ENCODE measurements at places on chromosomes 13 and 19.
A peak's percentile ranks its signal among the peaks of the same experiment; 100 is the strongest.

DNA sequence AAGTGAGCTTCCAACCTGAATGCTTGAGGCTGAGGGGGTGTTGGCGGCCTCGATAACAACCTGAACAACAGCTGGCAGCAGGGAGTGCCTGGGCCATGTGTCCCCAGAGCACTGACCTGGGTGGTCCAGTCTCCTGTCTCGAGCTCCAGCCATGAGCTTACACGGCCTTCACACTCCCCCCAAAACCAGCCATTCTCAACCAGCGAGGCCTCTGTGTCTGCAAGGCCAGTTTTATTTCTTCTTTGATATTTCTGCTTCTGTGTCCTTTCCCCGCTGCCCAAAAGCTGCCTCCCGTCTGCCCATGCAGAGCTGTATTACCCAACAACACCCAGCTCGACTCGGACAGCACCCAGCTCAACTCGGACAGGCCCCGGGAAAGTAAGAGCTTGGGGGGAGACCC lies 32.5 kb upstream of the TFDP1 start:
- no peak for DNase-seq

DNA sequence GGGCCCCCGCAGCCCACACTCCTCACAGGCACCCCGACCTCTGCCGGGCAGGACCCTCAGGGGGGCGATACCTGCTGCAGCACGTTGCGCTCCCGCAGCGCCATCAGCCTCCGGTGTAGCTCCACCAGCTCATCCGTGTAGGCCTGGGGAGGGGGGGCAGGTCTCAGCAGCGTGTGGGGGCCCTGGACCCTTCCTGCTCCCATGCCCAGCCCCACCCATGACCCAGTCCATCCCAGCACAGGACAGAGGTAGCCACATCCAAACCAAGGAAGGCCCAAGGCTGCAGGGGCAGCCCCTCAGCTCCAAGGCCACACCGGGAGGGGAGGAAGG lies 66.5 kb downstream of the MLLT1 start:
- DNase-seq, result no peak

DNA sequence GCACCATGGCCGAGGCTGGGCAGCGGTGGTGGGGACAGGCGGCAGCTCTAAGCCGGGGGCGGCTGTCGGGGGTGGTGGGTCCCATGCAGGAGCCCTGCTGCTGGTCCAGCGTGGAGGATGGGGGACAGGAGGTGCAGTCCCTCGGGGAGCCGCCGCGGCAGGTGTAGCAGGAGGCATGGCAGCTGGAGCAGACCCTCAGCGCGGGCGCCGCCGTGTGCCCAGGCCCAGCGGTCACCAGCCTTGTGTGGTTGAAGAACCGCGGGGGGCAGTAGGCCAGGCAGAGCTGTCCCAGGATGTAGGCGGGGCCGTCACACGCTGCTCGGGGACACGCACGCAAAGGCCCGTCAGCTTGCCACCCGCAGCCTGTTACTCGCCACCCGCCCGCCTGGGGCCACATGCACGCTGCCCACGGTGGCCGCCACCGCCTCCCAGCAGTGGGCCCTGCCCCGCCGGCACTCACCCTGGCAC lies 2.9 kb upstream of the C19orf25 start:
- DNase-seq, result no peak

GRCh38 chr13:98650396-98651107 lies 73.6 kb upstream of the STK24 start:
- DNase-seq, result no peak

DNA sequence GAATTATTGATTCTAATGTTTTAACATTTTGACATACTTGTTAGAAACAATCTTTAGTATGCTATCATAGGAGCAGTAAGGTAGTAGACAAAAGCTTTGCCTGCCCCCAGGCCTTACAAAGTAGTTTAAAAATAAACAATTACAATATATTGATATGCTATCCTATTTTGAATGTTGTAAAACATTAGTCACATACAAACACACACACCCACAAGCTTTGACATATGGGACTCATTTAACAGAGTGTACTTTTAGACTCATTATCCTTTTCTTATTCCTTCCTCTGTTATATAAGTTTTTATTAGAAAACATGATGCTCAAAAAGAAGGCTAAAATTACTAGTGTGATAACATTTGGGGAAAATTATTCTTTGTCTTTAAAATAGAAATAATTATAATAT lies 33.5 kb downstream of the UCHL3 start:
- no peak for DNase-seq

DNA sequence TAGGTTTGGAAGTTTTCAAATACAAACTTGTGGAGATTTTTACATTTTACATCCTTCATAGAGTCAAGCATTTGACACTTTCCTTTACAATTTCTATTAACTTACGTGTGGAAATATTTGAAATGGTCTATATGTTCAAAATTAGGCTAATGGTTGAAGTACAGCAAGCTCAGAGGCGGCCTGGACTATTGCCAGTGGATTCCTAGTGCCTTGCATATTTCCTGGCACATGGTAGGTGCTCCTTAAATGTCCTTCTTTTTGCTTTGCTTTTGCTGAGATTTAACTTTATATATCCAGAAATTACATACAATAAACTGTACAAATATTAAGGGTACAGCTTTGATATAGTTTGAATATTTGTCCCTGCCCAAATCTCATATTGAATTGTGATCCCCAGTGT lies 93.9 kb downstream of the UBL3 start:
- no peak for DNase-seq

DNA sequence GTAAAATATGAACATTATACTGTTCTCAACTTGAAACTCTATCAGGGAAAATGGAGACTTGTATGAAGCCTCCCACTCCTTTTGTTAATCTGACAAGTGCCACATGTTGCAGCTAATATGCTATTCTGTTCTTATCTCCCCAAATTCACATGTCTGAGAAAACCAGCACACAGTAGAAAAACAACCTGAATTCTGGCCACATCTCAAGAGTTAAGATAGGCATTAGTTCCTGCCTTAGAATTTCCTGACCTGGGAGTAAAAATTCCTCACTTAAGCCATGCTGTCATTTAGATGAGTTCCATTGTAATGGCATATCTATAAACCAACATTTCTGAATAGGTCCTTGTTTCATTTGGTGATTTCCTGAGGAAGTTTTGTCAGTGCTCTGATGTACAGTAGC lies 1098.5 kb downstream of the EFNB2 start:
- DNase-seq, result no peak

GRCh38 chr19:11088506-11089253 lies 583 bp upstream of the LDLR start:
- DNase-seq, result no peak

DNA sequence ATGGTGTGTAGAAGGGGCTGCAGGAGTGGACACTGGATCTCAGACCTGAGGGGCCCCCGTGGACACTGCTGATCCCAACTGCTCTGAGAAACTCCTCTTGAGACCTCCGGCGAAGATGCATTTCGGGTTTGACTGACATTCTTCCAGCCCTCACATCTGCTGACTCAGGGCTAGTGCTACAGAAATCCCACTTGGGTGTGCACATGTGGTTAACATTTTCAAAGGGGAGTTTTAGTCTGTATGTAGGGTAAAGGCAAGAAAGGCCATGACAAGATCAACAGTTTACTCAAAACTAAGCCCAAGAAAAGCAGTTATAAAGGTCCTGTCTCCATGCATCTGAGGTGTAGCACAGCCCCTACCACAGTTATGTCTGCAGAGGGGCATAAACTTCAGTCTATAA lies 31.2 kb downstream of the DLEU7 start:
- no peak for DNase-seq

GRCh38 chr13:97386801-97387484 lies 47.0 kb upstream of the RAP2A start:
- no peak for DNase-seq

DNA sequence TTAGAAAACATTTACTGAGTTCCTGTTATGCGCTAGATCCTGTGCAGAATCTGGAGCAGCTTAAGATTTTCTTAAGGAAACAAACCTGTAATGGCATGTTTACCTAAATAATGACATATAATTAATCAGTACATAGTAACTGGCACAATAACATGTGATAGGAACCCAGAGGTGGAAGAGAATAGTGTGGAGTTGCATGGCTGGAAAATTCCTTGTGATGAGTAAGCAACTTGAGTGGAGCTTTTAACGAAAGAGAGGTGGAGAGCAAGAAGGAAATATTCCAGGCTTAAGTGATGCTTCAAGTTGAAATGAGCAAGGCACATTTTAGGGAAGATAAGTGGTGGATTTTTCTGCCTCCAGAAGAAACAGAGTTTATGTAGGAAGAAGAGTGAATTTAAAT lies 9.2 kb upstream of the GPC5 start:
- DNase-seq, result no peak

- DNase-seq, result no peak
These were observed 364.6 kb upstream of the SPRY2 start for GRCh38 chr13:80705371-80706163.

DNA sequence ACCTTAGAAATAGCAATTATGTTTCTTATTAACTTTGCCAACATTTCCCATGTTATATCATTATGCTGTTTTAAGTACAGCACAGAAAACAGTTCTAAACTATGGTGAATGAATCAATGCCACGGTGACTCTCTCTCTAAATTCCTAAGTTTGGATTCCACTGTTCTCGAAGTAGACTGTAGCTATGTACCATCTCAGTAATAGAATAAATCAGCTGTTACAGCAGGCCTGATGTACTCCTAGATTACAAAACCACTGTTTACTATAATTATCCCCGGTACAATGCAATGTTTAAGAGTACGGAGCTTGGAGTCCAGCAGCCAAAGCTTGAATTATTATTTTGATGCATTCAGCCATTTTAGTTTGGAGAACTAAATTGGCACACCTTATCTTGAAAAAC lies 476.3 kb upstream of the SLITRK1 start:
- no peak for DNase-seq

- no peak for DNase-seq
These were observed 20.5 kb downstream of the UGGT2 start for GRCh38 chr13:96032717-96033116.

GRCh38 chr19:33263325-33264023 lies 37.8 kb upstream of the SLC7A10 start:
- no peak for DNase-seq

- DNase-seq, result no peak
These were observed 79.2 kb upstream of the SCEL start for GRCh38 chr13:77456271-77456670.

DNA sequence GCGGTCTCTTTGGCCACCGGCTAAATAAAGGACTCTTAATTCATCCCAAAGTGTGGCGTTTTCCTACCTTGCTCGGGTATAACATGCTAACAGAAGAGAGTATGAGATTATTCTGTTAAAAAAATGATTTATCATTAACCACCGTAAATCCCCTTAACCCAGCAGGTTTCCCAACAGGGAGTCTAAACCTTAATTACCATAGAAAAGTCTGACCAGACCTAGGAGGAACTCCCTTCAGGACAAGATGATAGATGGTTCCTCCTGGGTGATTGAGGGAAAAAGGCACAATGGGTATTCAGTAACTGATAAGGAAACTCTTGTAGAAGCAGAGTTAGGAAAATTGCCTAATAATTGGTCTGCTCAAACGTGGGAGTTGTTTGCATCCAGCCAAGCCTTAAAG lies 193.7 kb downstream of the ZNF737 start:
- DNase-seq, result no peak

DNA sequence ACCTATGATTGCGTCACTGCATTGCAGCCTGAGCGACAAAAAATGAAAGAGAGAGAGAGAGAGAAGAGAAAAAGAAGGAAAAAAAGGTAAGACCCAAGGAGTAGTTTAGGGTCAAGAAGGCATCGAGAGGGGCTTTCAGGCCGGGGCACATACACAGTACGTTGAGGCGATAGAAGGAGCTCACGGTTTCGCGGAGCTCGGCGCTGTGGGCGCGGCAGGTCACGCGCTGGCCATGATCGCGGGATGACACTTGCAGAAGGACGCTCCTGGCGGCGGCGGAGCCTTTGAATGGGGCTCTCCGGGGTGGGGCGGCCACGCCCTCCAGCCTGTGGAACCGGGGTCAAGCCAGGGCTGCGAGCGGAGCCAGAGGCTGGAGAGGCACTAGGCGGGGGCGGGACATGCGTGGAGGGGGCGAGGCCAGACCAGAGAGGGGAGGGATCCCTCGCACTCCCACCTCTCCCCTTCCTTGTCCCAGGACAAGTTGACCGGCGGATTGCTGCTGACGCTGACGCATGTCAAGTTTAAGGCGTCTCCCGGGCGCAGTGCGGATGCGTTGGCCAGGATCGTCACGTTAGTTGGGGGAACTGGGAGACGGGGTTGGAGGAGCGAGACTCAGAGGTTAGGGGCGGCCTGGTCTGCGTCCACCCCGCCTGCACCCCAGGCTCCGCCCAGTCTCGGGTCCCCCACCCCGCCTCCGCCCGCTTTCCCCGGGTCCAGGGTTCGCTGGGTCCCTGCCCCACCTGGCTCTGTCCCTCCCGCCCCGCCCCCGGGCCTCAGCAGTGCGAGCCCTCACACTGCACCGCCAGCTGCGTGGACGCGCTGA lies 6.9 kb downstream of the NPHS1 start:
- DNase-seq, result peak; percentile 84

GRCh38 chr13:92573467-92574057 lies 653.0 kb upstream of the GPC6 start:
- DNase-seq, result peak; percentile 0

DNA sequence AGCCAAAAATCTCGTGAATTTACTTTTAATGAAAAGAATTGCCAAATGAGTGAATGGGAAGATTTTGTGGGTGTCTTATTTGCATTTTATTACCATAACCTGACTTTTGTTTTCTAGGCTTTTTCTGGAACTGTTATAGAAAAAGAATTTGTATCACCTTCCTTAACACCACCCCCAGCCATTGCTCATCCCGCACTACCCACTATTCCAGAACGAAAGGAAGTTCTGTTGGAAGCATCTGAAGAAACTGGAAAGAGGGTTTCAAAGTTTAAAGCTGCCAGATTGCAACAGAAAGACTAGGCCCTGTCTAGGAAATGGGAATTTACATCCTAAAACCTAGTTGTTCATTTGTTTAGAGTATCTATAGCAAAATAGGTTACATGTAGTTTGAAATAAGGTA lies 72.7 kb downstream of the URI1 start:
- no peak for DNase-seq

DNA sequence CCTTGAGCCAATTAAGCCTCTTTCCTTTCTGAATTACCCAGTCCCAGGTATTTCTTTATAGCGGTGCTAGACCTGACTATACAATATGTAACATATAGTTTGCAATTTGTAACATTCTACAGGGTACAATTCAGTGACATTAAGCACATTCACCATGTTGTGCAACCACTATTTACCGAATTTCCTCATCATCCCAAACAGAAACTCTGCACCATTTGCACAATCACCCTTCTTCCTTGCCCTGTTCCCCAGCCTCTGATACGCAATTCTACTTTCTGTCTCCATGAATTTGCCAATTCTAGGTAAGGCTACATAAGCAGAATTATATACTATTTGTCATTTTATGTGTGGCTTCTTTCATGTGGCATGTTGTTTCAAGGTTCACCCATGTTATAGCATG lies 13.7 kb upstream of the SIGLEC10 start:
- no peak for DNase-seq

GRCh38 chr13:39910041-39910440 lies 254.6 kb downstream of the COG6 start:
- DNase-seq, result no peak
